ENCODE measurements at places on chromosomes 11 and 22. TPM values are rescaled to one million over a fixed set of nuclear protein-coding genes. Genes with fewer than 3 reads are reported as not detected.
A peak's percentile ranks its signal among the peaks of the same experiment; 100 is the strongest.

The TRIM51 gene
- not detected for total RNA-seq

The CASP12 gene
- total RNA-seq: not detected

DNA sequence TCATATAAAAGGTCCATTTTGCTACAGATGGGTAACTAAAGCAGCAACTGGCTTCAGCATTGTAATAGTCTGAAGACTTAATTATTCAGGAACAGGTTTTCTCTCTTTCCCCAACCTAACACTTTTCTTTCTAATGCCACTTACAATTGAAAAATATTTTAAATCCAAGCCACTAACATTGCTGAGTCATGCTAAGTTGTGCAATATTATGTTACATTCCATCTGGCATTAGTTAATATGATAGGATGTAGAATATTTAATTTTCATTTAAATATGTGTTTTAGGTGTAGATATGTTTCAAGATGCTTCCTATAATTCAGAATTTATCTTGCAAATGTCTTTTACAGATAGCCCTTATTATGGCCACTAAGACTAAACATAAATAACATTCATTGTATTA, 98.6 kb downstream of the KIF18A start:
- DNase-seq: peak; percentile 33

DNA sequence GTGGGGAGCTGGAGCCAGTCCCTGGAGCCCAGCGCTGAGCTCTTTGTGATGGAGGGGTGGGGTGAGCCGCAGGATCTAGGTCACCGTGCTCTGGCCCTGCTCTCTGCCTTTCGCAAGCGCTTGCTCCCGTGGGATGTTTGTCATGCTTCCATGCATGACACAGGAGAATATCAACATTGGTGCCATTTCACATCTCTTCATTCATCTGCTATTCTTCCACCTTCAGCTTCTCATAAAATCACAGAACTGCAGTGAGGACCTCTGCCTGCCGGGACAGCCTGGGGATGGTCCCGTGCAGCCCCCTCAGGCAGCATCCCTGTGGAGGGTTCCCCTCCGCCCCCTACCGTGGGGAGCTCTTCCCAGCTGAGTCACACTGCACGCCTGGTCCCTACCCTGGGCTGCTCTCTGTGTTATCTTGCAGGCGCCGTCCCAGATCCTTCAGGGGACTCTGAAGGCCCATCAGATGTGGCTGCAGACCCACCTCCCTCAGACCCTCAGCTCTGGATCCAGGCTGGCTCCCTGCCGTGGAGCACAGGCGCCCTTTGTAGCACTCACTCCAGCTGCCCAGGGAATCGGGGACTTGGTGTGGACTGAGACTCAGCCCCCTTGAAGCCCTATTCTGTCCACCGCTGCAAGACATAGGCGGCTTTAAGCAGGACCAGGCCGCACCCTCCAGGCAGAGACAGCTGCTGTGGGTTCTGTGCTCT, 5.1 kb upstream of the SEPTIN5 start:
- no peak for DNase-seq

The UCP2 gene
- 0.45 TPM for total RNA-seq

DNA sequence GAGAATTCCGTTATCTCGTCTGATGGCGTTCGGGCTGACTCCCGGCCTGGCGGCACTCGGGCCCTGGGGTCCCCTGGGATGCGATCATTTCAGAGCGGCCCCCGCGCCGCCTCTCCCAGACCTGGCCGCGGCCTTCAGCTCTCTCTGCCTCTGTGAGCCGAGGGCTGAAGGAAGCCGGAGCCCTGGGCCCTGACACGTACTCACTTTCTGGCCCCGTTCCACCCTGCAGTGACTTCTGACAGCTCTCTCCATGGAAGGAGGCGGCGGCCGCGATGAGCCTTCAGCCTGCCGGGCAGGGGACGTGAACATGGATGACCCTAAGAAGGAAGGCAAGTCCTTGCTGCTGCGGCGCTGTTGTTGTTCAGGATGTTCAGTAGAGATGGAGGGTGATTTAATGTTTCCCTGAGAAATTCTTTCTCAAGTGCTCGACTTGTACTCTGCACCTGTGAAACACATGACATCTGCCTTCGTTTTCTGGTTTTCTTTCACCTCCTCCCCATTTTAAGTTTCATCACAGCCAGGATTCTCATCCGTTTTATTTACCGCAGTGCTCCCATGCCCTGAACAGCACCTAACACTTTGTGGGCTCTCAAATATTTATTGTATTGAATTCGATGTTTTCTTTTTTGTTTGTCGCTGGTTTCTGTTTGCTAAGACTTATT, 612 bp downstream of the GTSE1 start:
- peak; percentile 6 for DNase-seq

GRCh38 chr22:41021061-41021612, 70.0 kb downstream of the RBX1 start:
- no peak for DNase-seq

DNA sequence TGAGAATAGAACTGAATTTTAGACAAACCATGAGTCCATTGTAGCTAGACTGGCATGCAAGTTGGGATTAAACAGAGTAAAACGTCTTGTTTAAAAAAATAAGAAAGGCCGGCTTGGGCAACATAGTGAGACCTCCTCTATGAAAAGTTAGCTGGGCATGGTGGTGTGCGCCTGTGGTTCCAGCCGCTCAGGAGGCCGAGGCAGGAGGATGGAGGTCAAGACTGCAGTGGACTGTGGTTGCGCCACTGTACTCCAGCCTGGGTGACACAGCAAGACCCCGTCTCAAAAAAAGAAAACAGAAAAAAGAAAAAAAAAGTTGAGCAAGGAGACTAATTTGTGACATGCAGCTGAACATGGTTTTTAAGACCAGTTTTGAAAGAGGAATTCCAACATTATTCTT, 23.5 kb downstream of the CDPF1 start:
- DNase-seq: no peak

- peak; percentile 81 for DNase-seq
Observed at GRCh38 chr11:64181506-64182411, 4.2 kb upstream of the STIP1 start.

DNA sequence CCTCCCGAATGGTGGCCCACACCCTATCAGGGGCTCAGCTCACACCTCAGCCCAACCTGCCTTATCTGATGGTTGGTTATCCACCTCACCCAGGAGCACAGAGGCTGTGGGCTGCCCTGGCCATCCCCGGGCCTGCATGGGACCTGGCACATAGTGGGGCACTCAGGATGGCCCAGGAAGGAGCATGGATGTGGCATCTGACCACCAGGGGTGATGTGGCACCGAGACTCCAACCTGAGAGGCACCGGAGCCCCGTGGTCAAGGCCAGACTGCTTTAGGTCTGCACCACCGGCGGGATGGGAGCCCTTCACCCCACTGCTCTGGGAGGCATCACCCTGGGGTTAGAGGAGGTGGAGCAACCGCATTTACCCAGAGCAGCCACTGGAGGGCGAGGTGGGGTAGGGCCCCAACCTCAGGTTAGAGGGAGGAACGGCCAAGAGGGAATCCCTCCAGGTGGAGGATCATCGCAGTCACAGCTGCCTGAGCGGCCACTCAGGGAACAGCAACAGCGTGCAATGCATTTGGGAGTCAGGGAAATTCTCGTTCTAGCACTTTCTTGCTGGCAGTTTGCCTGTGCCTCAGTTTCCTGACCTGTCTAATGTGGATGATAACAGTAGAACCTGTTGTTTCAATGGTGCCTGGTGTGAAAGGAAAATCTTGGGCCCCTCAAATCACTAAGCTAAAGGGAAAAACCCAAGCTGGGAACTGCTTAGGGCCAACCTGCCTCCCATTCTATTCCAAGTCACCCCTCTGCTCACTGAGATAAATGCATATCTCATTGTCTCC, 52.9 kb upstream of the CARS1 start:
- DNase-seq: peak; percentile 32

GRCh38 chr11:57620467-57620866, 23.0 kb downstream of the SERPING1 start:
- no peak for DNase-seq

The DNAJB7 gene
- not detected for total RNA-seq

GRCh38 chr11:82365351-82365750, 368.3 kb downstream of the FAM181B start:
- DNase-seq: no peak

The DEUP1 gene
- not detected for total RNA-seq

The OR8G5 gene
- not detected for total RNA-seq

GRCh38 chr11:33997584-33998251, 53.8 kb upstream of the CAPRIN1 start:
- DNase-seq: no peak

DNA sequence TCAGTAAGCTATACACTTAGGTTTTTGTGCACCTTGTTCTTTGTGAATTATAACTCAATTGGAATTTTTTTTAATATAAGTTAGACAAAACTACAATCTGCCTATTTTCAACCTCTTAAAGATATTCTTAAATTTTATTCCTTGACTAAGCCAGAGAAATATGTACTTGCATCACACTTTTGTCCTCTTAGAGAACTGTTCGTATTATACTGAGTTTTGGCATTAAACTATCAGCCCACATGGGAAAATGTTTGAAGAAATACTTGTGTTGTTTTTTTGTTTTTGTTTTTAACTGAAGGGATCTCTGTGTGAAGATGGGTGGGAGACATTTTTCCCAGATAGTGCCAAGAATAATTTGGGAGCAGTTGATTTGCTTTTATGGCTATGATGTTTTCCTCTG, 25.3 kb downstream of the CEP295 start:
- DNase-seq: no peak

The TSSK2 gene
- total RNA-seq: not detected

The CCDC15 gene
- total RNA-seq: 2.3 TPM

GRCh38 chr11:130449996-130450769, 1.7 kb downstream of the ADAMTS15 start:
- no peak for DNase-seq

GRCh38 chr11:77071077-77071476, 4.3 kb downstream of the CAPN5 start:
- no peak for DNase-seq

- no peak for DNase-seq
Observed at GRCh38 chr22:31128156-31128555, 5.4 kb downstream of the INPP5J start.

The CLCF1 gene
- 4.9 TPM for total RNA-seq

The CHKB gene
- total RNA-seq: 16.1 TPM

The RAB38 gene
- total RNA-seq: 6.6 TPM

GRCh38 chr22:50548921-50549790, 3.5 kb downstream of the KLHDC7B start:
- DNase-seq: no peak

The ZNRF3 gene
- total RNA-seq: 2.8 TPM

The DKK3 gene
- 0.74 TPM for total RNA-seq

GRCh38 chr11:28657378-28658030, 549.3 kb downstream of the METTL15 start:
- no peak for DNase-seq
